ENCODE measurements at places on chromosomes 1 and 21. TPM values are rescaled to one million over a fixed set of nuclear protein-coding genes. Genes with fewer than 3 reads are reported as not detected.

The PRR9 gene
- total RNA-seq: not detected

The PPFIA4 gene
- 4.8 TPM for total RNA-seq

The RTCA gene
- 48.7 TPM for total RNA-seq

The ICOSLG gene
- total RNA-seq: 0.05 TPM

The MACF1 gene
- 77.9 TPM for total RNA-seq

The MARK1 gene
- total RNA-seq: 2.6 TPM

The TTC13 gene
- total RNA-seq: 7.8 TPM

The GBP2 gene
- 3.4 TPM for total RNA-seq

The ST6GALNAC5 gene
- 2.1 TPM for total RNA-seq
